ENCODE measurements at places on chromosomes 1 and 21.

- no peak for DNase-seq
Observed at GRCh38 chr1:60448850-60449249, 375.3 kb upstream of the C1orf87 start.

- no peak for DNase-seq
Observed at GRCh38 chr1:219792337-219793021, 135.9 kb downstream of the SLC30A10 start.

DNA sequence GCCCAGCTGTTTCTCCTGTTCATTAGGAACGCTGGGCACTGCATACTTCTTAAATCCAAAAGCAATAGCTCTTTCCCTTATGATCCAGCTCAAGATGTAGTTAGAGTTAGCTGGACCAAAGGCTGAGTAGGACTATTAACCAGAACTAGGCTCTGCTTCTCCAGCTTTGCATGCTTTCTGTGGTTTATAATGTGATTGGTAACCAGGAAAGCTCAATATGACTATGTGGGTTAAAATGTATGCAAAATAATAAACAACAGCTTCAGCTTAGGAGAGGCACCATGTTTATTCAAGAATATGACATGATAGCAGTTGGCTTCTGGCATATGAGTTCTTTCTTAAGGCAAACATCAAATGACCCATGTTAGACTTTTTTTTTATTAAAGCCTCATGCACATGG lies 73.8 kb downstream of the LYPLAL1 start:
- DNase-seq = no peak

DNA sequence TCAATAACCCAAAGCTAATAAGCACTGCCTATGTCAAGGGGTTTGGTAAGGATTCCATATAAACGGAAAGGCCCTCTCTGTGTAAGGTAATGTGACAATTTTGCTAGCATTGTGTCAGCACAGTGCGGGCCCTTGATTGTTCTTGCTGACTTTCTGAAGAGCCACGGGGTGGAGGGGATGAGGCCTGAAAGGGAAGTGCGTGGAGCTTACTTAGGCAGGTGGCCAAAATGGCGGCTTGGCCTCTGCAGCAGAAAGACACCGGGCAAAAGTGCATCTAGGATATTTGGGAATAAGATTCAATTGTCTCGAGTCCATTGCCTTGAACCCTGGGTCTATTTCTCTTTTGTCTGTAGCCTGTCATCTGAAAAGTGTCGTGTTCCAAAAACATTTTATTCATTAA lies 114.3 kb downstream of the TGFB2 start:
- no peak for DNase-seq

- DNase-seq = no peak
Observed at GRCh38 chr1:227774051-227774731, 39.0 kb downstream of the SNAP47 start.

DNA sequence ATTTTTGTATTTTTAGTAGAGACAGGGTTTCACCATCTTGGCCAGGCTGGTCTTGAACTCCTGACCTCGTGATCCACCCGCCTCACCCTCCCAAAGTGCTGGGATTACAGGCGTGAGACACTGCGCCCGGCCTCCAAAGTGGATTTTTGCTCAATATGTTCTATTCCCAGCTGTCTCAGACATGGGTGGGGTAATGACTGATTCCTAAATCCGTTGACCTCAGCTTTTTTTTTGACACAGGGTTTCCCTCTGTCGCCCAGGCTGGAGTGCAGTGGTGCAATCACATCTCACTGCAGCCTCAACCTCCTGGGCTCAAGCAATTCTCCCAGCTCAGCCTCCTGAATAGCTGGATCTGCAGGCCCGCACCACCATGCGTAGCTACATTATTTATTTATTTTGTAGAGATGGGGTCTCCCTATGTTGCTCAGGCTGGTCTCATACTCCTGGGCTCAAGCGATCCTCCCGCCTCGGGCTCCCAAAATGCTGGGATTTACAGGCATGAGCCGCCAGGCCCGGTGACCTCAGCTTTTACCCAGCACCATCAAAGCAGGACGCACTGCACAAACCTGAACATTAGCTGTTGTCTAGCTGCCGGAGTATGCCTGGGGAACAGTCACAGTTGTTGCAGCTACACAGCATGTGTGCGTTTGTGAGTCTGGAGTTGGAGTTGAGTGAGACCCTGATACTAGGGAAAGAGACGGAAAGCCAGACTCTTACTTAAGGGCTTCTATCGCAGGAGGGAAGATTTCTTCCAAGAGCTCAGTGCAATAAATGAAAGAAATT lies 43.7 kb upstream of the PSEN2 start:
- no peak for DNase-seq

GRCh38 chr1:219379691-219380090 lies 206.0 kb downstream of the LYPLAL1 start:
- DNase-seq = no peak

- no peak for DNase-seq
Observed at GRCh38 chr21:27519361-27519760, 552.5 kb upstream of the ADAMTS5 start.

DNA sequence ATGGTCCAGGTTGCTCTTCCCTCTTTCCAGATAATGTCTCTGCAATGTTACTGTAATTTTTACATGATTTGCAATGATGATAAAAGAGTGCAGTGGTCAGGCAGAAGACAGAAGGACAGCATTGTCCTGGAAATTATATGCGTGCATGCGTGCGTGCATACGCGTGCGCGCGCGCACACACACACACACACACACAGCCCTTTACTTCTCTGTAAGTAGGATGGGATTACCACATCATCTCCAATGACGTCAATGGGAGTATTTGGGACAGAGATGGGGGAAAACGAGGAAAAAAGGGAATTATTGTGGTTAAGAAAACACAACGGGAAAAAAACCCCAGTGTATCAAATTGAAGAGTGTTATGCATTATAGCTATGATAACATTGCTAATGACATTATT lies 99.7 kb downstream of the SPAG17 start:
- DNase-seq = no peak

- no peak for DNase-seq
Observed at GRCh38 chr1:118136187-118136941, 48.7 kb downstream of the SPAG17 start.

Measured in NCI-H2081 (cell line).